Brain microvascular endothelial cell (primary cell): ENCODE measurements at places on chromosomes 16 and 17.
A peak's percentile ranks its signal among the peaks of the same experiment; 100 is the strongest.

DNA sequence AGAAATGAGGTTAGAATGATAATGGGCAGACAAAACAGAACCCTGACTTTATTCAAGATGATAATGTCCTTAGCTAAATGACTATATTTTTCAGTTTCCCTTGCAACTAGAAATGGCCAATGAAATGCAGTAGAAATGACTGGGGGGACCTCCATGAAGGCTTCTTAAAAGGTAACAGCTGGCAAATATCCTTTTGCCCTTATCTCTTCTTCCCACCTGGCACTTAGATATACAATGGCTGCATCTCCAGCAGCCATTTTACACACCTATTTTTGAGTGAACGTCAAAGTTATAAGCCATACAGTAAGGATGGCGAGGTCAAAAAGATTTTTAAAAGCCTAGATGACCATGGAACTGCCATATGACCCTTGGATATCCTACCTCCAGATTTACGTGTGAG, 39.9 kb downstream of the USP32 start:
- no peak for DNase-seq

GRCh38 chr16:9134739-9135138, 43.3 kb downstream of the HAPSTR1 start:
- peak; percentile 46 for DNase-seq

DNA sequence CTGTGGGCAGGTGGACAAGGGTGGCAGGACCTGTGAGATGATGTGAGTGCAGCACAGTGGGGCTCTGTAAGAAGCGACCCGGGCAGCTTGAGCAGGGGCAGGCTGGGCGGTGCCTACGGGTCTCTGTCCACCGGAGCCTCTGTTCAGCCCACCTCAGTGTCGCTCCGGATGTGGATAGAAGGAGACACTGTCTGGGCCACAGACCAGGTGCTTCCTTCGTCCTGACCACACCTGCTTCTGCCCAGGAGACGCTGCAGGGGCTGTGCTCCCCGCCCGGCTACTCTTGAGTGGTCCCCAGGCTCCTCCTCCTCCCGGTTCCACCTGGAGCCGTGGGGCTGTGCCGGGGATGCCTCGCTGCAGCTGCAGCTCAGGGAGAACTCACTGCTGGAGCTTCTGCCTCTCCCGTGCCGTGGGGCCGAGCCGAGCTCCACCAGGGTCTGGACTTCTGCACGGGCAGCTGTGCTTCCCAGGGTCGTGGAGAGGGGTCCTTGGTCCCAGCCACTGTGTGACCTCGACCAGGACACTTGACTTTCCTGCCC, 21.5 kb downstream of the METRNL start:
- no peak for DNase-seq

- DNase-seq: no peak
Measured at GRCh38 chr17:45787656-45788055, 3.5 kb downstream of the CRHR1 start.

GRCh38 chr17:8327303-8327649, 12.4 kb upstream of the ODF4 start:
- DNase-seq: no peak

GRCh38 chr17:81719410-81720266, 7.6 kb downstream of the SLC25A10 start:
- DNase-seq: no peak

DNA sequence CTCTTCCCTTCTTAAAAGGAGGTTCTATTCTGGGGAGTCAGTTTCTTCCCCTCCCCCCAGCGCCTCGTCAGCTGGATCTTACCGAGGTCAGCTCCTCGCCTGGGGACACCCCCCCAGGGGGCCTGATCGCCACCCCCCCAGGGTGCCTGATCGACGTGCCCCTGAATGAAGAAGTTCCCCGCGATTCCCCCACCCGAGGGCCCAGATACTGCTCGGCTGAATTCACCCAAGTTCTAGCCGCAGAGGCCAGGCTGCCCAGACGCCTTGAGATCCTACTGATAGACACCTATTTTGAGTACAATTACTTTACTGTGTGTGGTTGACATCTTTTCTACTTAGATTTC, 1.4 kb downstream of the RAB11FIP3 start:
- no peak for DNase-seq

GRCh38 chr17:1764284-1764683, 2.4 kb downstream of the SERPINF1 start:
- DNase-seq: peak; percentile 74

- no peak for DNase-seq
Measured at GRCh38 chr16:89624777-89625761, 11.6 kb downstream of the DPEP1 start.

GRCh38 chr17:2034157-2034556, 4.2 kb downstream of the DPH1 start:
- DNase-seq: no peak

DNA sequence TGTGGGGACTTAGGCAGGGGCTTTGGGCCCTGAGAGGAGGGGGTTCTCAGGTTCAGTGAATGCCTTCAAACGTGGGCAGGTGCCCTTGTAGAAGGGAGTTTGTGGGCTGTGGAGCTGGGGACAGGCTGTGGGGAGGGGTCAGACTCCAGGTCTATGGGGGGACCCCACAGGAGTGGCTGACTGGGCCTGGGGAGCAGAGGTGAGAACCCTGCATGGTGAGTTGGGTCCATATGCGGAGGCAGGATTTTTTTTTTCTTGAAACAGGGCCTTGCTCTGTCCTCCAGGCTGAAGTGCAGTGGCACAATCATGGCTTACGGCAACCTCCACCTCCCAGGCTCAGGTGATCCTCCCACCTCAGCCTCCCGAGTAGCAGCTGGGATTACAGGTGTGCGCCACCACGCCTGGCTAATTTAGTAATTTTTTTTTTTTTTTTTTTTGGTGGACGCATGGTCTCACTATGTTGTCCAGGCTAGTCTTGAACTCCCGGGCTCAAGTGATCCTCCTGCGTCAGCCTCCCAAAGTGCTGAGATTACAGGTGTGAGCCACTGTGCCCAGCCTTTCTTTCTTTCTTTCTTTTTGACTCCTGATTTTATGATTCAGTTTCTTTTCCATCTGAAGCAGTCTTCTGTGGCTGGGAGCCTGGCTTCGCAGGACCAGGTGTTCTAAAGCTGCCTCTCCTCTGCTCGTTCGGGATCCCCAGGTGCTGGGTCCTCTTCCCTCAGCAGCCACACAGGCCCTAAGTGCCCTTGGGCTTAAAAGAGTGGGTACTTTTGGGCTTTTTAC, 19.0 kb upstream of the ADCY7 start:
- DNase-seq: no peak

GRCh38 chr17:20852990-20853370, 189.8 kb downstream of the USP22 start:
- DNase-seq: no peak

- DNase-seq: no peak
Measured at GRCh38 chr16:84740596-84741116, 40.9 kb downstream of the USP10 start.

GRCh38 chr16:56684926-56685590, 2.8 kb downstream of the MT1X start:
- no peak for DNase-seq

GRCh38 chr17:63452046-63452961, 6.2 kb upstream of the CYB561 start:
- no peak for DNase-seq

DNA sequence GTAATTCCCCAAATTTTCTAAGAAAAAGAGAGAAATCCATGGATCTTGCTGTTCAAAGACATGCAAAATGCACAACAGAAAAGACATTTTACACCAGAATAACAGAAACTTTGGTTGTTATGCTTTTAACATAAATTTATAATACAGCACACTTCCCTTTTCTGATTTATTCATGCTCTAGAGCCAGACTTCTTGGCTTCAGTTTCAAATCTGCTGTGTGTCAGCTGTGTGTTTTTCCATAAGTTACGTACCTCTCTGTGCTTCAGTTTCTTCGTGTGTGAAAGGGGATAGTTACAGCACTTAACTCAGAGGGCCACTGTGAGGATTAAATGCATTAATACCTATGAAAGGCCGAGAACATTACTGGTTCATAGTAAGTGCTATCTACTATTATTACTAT, 6.8 kb upstream of the CCL3L1 start:
- DNase-seq: no peak

- DNase-seq: no peak
Measured at GRCh38 chr17:7852919-7853690, 1.8 kb upstream of the TMEM88 start.

DNA sequence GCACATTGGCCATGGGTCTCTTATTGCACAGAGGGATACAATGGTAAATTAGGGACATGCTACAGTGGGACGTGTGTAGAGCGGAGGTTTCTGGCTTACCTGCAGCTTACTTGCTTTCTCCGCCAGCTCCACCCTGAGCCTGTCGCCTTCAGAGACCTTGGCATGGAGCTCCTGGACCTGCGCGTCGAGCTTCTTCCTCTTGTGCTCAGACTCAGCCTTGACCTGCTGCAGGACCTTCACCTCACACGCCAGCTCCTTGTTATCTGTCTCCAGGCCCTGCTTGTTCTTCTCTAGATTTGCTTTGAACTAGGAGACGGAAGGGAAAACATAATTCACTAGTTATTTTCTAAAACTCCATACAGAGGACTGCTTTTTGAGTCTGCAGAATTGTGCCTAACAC, 63.5 kb downstream of the NDEL1 start:
- DNase-seq: no peak

- no peak for DNase-seq
Measured at GRCh38 chr16:6362321-6362720, 970.3 kb upstream of the RBFOX1 start.

DNA sequence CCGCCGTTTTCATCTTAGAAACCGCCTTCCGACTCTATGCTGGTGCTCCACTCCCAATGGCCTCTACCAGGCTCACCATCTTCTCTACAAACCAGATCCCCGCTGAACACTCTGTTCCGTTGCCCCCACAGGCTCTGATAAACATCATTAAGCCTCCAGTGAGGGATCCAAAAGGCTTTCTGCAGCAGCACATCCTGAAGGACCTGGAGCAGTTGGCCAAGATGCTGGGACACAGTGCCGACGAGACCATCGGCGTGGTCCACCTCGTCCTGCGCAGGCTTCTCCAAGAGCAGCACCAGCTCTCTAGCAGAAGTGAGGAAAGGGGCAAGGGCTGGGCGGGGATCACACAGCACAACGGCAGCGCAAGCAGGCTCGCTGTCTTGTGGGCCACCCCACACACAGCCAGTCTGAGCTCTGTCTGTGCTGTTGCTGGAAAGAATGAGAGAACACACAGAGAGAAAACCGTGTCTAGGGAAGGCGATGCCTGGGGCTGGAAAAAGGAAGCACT, 33.5 kb upstream of the ENDOV start:
- DNase-seq: no peak

DNA sequence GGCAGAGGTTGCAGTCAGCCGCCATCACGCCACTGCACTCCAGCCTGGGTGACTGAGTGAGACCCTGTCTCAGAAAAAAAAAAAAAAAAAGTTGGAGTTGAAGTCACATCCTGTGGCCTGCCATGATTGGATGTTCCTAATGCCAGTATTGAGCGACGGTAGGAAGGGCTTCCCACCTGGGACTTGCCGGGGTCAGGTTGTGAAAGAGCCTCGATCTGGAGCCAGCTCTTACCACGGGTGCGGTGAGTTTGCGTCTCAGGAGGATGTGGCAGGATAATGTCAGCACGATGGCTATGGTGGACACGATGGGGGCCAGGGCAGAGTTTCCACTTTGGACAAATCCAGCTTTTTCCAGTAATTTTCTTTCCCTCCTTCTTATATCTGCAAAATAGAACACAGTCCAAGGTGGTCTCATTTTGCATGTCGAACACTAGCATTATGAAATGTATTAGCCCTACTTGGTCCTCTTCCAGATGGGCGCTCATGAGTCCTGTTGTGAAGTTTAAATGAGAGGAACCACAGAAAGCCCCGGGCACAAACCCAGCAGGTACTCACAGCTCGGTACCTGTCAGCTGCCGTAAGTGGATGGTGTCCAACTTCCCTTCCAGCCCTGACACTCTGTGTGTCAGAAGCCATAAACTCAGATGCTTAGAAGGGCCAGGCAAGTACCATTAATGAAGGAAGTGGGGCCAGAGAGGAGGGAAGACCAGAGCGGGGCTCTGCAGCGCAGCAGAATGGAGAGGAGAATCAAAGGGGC, 22.2 kb downstream of the ABCC12 start:
- no peak for DNase-seq

DNA sequence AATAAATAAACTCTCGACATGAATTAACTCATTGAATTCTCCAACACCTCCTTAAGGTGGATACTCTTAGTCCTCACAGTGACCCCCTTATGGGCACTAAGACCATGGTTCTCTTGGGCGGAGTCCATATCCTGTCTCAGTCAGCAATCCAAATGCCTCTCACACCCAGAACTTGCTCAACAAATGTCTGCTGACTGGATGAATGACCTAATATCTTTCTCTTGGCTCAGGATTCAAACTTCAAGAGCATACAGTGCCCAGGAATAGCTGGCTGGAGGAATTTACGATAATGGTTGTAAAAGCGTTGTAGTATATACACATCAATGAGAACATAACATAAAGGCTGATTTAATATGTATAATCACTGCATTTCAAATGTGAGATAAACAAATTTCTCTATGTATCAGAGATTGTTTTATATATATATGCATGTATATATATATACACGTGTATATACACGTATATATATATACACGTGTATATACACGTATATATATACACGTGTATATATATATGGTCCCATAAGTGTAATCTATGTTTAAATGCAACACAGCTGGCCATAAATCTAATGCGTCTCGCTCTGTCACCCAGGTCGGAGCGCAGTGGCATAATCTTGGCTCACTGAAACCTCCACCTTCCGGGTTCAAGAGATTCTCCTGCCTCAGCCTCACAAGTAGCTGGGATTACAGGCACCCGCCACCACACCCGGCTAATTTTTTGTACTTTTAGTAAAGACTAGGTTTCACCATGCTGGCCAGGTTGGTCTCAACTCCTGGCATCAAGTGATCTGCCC, 6.5 kb upstream of the UBB start:
- DNase-seq: peak; percentile 67

GRCh38 chr17:48276776-48277175, 153.2 kb downstream of the SKAP1 start:
- no peak for DNase-seq

GRCh38 chr17:75130632-75131277, 787 bp downstream of the NT5C start:
- peak; percentile 51 for DNase-seq

DNA sequence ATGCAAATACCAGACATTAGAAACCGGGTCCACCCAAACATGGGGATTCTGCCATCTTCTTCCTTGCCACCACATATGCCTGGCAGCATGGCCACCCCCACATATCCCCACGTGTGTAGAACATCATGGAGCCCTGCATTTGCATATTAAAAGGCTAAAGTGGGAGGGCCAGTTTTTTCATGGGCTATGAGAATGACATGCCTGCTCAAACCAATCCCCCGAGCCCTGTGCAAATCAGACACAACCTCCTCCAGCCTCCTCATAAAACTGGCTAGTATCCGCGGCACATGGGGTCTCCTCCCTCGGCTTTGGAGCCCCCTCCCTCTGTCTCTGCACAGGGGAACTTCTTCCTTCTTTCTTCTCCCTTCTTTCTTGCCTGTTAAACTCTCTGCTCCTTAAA, 174.9 kb upstream of the WSCD1 start:
- no peak for DNase-seq

DNA sequence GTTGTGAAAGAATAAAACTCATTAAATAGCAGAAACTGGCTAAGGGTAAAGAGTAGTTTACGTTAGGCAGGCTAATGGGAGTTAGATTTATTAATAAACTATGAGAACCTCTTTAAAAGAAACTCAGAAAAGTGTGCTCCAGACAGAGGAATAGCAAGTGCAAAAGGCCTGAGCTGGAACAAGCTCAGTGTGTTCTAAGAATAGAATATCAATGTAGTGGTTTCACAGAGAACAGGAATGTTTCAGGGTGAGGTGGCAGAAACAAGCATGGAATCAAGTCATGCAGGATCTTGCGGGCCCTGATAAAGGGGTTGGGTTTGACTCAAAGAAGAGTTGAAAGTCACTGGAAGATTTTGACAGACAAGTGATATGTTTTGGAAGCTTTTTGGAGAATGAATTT, 164.0 kb upstream of the HS3ST3A1 start:
- DNase-seq: no peak

- no peak for DNase-seq
Measured at GRCh38 chr16:11430601-11431317, 85.5 kb downstream of the RMI2 start.
